ENCODE measurements at places on chromosomes 7 and 10.

GRCh38 chr7:151251689-151252560 is 3.4 kb upstream of the SMARCD3 start:
- DNase-seq = peak; percentile 84

- no peak for DNase-seq
These were observed 98.6 kb upstream of the BTBD16 start for GRCh38 chr10:122172361-122173008.

DNA sequence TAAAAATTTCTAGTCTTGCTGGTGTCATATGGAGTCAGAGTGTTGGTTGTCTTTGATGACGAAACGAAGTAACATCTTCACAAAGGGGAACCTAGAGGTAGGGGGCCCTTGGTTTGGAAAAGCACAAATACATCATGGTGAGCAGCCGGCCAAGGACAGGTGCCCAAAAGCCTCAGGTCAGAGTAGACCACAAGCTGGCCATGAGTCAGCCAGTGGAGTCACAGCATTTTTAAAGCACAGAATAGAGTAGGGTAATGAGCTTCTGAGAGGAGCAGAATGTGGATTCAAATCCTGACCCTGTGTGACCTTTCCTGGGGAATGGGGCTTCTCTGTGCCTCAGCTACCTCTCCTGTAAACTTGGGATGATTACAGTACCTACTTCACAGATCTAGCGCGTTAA is 5.3 kb downstream of the CAMK2B start:
- no peak for DNase-seq

GRCh38 chr10:55214608-55215007 is 413.6 kb upstream of the PCDH15 start:
- no peak for DNase-seq

- DNase-seq = no peak
These were observed 32.3 kb upstream of the OSBPL3 start for GRCh38 chr7:25012254-25012653.

DNA sequence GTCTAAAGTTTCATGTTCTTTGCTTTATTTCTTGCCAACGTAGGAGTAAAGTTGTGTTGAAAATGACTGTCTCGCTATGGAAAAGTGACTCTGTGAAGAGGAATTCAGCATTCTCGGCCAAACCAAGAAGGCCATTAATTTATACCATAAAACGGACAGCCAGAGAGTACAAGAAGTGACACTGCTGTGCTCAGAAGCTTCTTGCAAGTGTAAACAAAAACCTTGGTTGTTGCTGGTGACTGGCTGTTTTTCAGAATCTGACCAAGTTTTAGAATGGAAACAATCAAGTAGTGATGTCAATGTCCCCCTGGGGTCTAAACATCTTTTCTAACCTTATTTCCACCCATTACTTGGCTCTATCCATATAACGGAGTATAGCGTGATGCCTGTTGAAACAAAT is 201.9 kb downstream of the INHBA start:
- DNase-seq = no peak

GRCh38 chr10:60009710-60010383 is 103.5 kb upstream of the CCDC6 start:
- DNase-seq = no peak

DNA sequence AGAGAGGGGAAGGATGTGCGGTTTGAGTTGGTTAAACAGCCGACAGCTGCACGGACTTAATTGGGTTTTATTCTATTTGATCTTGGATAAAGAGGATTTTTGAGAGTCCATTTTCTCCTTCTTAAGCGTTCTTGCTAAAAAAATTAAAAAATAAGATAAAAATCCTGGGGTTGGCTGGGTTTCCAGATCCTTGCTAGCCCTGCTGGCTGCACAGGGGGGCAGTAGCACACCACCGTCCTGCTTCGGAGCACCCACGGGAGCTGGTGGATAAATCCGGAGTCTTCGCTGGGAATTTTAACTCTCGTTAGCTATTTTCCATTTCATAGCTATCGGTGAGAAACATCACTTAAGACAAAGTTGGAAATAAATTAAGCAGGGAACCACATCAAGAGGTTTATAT is 792.0 kb downstream of the TYW1 start:
- DNase-seq = peak; percentile 11

GRCh38 chr10:71365366-71365765 is 31.4 kb upstream of the CDH23 start:
- DNase-seq = no peak

- DNase-seq = no peak
These were observed 656.8 kb upstream of the ANKRD30A start for GRCh38 chr10:36468620-36469019.

GRCh38 chr7:117654780-117655179 is 175.0 kb downstream of the CFTR start:
- DNase-seq = no peak

DNA sequence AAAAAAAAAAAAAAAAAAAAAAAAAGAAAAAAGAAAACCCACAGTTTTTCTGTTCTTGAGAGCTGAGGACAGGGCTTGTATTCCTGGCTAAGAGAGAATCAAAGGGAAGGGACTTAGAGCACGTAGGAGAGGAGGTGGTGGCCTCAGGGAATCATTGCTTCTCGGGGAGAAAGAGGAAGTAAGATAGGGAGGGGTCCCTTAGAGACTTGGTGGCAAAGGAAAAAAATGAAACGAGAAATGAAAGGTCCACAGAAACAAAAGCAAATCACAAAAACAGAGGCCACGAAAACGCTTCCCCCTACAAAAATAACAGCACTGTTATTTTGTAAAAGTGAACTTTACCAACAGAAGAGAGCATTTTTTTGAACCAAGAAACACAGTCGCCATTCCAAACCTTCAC is 323.1 kb upstream of the GALNT17 start:
- DNase-seq = no peak

DNA sequence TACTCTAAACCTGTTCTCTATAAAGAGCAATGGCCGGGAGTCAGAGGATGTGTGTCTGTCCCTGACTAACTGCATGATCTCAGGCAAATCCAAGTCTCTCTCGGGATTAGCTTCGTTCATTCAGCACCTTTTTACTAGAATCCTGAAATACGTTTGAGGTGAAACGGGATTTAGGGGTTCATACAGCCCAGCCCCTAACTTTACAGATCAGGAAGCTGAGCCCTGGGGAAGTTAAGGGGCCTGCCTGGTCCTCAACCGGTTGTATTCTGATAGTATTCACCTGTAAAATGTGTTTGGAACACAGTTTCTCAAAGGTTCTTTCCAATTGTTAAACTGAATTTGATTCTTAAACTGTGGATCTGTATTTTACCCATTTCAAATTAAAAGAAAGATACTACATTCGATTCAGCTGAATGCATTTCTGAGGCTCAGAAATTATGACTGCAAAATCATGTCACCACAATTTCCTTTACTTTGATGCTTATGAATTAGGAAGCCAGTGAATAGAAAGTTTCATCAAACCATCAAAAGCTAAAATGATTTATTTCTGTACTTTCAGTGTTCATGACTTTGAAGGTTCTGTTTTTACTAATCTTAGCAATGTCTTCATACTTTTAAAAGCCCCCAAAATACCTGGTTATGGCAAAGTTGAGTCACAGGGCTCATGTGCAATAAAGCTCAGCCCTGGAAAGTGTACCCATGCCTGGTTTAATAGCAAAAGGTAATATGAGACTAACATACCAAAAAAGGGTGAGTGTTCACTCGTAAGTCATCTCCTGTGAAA is 28.9 kb upstream of the EZH2 start:
- DNase-seq = no peak

DNA sequence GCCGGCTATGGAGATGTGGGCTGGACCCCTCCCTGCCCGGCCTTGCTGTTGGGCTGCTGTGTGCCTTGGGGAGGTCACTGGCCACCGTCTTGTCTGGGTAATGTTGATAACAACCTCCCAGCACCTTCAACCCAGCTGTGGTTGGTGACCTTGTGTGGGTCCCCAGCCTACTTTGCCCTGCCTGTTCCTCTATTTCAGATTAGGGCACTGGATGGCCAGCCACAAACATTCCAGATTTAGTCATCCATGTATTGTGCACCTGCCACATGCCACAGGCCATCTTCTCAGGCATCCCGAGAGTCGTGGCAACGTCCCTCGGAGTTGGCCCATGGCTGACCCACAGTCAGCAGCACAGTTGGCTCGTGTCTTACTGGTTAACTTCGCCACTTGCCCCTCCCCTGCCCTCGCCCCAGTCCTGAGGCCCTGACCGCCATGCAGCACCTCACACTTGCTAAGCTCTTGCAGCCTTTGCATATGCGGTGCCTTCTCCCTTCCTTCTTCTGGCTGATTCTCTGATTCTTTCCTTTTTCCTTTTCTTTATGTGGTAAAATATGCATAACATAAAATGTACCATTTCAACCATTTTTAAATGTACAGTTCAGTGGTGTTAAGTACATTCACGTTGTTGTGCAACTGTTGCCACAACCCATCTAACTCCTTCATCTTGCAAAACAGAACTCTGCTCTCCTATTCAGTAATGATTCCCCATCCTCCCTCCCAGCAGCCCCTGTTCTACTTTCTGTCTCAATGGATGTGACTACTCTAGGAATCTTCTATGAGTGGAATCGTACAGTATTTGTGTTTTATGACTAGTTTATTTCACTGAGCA is 60.6 kb downstream of the PRF1 start:
- no peak for DNase-seq

DNA sequence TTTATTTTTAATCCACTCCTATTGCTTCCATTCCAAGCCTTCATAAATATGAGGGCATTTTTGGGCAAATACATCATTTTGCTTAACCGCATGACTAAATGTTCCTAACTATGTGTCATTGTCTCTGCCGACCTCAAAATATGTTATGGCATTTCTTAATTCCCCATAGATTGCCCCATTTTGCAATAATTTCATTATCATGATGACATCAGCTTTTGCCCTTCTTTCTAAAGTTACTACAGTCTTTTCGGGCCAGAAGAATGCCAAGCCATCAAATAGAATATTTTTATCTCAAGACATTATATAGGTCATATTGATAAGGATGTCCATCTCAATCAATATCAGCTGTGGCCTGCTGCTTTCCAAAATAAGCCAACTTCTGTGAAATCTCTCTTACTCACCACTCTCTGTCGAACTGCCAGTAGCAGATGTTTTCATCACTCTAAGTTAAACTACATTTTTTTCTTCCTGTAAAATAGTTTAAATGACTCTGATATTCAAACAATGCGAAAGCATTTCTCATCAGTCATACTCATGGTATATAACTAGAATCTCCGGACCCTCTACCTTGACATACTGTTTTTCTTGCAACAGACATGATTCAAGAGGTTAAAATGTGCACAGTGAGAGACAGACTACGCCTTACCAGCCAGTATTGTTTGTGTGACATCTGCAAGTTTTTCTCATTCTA is 1254.6 kb upstream of the CELF2 start:
- no peak for DNase-seq

- DNase-seq = no peak
These were observed 88.8 kb upstream of the BTBD16 start for GRCh38 chr10:122182308-122182707.

DNA sequence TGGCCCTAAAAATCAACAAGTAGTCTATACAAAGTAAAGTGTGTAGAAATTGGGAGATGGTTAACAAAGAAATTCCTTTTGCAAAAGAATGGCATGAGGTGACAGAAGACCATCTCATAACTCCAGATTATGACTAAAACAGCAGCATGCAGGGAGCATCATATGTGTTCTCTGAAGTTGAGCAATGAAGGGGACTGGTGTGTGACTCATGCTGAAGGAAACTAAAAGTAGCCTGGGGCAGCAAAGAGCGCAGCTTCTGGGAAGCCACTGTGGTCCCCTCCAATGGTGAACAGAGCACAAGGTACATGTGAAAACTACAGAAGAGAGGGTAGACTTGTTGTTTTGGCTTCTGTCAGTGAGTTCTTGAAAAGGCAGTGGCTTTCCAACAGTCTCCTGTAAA is 133.4 kb downstream of the MACC1 start:
- peak; percentile 2 for DNase-seq

DNA sequence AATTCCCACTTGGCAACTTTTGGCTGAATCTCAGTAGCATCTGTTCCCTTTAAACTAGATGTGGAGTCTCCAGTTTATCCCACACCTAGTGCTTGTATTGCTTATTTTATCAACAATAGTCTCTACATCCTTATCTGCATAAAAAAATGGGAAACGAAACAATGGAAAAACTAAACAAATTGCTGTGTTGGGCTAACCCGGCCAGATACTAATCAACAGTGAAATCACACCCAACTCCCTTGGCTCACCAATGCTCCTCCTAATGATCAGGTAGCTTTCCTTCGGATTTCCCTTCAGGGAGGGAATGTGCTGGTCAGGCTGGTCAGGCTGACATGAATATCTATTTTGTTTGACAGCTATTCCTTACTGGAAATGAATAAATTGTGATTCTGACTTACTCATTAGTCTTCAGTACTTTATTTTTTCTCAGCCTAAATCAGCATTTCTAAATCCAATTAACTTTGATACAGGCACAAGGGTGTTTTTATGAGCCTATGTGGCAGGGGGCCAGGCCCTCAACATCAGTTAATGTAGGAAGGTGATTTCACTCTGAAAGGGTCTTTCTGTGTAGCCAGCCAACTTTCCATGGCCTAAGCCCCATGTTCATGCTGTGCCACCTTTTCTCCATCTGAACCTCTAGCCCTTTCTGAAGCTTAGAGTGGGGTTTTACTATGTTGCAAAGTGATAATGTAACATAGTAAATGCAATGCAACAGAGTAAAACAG is 170.5 kb upstream of the NPSR1 start:
- DNase-seq = no peak

- DNase-seq = no peak
These were observed 6.0 kb upstream of the PON1 start for GRCh38 chr7:95330204-95330960.

DNA sequence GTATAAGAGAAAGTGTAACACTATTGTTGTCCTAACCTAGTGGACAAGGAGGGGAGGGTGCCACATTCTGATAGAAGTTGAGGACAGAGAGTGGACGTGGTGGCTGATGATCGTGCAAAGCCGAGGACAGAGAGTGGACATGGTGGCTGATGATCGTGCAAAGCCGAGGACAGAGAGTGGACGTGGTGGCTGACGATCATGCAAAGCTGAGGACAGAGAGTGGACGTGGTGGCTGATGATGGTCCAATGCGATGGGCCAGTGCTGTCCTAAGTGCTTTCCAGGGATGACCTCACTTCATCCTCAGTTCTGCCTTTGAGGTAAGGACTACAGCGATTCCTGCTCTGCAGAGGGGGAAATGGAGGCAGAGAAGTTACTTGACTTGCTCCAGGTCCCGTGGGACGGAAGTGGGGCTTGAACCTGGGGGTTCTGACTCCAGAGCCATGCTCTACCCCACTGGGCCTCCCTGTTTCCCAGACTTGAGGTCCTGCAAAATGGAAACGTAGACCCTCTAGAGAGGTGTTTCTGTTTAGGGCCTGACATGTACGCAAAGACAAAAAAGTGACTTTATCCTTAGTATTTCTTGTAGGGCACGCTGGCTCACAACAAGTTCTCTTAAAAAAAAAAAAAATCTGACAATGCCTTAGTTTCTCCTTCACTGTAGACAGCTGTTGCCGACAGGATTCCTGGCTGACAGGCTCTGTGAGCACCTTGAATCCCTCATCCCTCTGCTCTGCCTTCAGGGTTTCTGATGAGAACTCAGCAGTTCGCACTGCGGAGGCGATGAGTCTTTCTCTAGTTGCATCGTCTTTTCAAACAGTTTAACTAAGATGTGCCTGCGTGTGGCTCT is 20.3 kb upstream of the NCAPG2 start:
- no peak for DNase-seq

All from A549 (cell line).